ENCODE measurements at places on chromosomes 11 and 22. TPM values are rescaled to one million over a fixed set of nuclear protein-coding genes. Genes with fewer than 3 reads are reported as not detected.

DNA sequence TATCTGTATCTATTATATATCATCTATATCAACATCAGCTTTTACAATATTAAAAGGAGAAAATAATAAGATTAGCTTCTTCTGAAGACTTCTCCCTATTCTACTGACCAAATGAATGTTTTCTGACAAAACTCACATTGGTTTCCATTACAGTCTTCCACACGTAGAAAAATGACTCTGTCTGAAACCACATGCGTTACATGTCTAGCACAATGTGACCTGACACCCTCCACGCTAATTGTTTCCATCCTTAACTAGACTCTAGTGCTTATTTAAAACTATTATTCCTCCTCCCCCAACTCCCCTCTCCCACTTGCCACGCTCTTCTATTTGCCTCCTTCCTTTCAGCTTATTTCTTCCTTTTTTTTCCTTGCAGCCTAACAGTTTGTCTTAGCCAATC, 172.1 kb downstream of the ADAMTS15 start:
- DNase-seq, result no peak

DERL3 gene
- 9.1 TPM for total RNA-seq

ZNRD2 gene
- 30.8 TPM for total RNA-seq

RNF214 gene
- total RNA-seq, result 20.3 TPM

PDGFD gene
- 5.4 TPM for total RNA-seq

GUCY1A2 gene
- total RNA-seq, result 1.2 TPM
